ENCODE measurements at places on chromosomes 6 and 20. TPM values are rescaled to one million over a fixed set of nuclear protein-coding genes. Genes with fewer than 3 reads are reported as not detected.
A peak's percentile ranks its signal among the peaks of the same experiment; 100 is the strongest.

SLC17A2 gene
- total RNA-seq = not detected

PGC gene
- not detected for total RNA-seq

GRM4 gene
- not detected for total RNA-seq

DAAM2 gene
- 1.2 TPM for total RNA-seq

C4B gene
- 1.3 TPM for total RNA-seq

HM13 gene
- total RNA-seq = 129 TPM

RNF144B gene
- 30.3 TPM for total RNA-seq

- no peak for DNase-seq
Observed at GRCh38 chr20:44540834-44541233, 19.0 kb upstream of the SERINC3 start.

DNA sequence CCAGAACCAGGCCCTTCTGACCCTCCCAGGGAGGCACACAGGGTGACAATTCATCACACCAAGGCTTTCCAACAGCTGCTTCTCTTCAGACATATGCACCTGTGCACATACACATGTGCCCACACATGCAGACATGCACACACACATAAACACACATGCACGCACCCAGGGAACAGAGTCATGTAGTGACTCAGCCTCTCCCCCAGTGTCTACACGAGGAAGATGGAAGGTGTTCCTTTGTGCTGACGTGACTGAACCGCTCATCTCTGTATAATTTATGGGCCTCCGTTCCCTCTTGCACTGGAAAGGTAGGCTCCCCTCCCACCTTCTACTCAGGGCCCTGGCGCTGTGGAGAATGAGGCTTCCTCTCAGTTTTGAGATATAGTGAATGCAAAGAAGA, 23.8 kb upstream of the PLEKHG1 start:
- no peak for DNase-seq

- no peak for DNase-seq
Observed at GRCh38 chr6:159979136-159979874, 10.4 kb downstream of the IGF2R start.

DNA sequence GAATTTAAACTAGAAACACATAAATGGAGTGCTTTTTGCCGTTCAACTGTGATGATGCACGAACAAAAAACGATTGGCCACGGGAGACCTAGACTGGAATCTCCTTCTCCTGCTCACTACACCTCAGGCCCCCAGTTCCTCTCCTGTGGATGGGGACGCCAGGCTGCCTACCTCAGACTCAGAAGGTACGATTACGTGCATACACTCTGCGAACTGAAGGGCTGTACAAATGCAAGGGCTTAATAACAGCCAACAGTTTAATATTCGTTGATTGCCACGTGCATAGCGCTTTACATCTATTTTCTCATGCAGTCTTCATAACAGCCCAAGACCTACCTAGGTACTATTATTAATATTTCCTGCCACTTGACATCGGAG, 495 bp upstream of the ARMC2 start:
- DNase-seq = no peak

DNA sequence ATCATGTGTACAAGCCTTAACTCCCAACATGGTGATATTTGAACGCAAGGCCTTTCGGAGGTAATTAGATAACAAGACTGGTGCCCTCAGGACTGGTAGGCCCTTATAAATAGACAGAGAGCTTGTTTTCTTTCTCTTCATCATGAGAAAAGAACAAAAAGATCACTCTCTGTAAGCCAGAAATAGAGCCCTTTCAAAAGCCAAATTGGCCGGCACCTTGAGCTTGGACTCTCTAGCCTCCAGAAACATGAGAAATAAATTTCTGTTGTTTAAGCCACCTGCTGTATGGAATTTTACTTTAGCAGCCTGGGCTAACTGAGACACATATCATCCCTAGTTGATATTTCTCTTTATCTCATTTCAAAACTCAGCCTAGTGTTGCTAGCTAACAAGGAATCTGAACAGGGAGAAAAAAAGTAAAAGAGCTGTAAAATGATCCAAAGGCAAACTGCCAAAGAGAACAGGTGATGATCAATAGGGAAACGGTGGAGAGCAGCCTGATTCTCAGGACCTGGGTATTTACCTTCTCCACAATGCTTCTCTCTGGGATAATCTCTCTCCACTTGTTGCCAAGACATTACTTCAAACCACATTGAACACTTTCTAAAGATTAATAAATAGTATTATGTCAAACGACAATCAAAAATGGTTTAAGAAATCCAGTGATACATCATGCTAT, 6.1 kb downstream of the COL21A1 start:
- no peak for DNase-seq

GRCh38 chr20:62601172-62601571, 41.1 kb upstream of the SLCO4A1 start:
- no peak for DNase-seq

GRCh38 chr6:38671885-38672467, 31.0 kb downstream of the GLO1 start:
- peak; percentile 57 for DNase-seq

All from glomerular endothelial cell (primary cell).